ENCODE measurements at places on chromosomes 12 and 14.

DNA sequence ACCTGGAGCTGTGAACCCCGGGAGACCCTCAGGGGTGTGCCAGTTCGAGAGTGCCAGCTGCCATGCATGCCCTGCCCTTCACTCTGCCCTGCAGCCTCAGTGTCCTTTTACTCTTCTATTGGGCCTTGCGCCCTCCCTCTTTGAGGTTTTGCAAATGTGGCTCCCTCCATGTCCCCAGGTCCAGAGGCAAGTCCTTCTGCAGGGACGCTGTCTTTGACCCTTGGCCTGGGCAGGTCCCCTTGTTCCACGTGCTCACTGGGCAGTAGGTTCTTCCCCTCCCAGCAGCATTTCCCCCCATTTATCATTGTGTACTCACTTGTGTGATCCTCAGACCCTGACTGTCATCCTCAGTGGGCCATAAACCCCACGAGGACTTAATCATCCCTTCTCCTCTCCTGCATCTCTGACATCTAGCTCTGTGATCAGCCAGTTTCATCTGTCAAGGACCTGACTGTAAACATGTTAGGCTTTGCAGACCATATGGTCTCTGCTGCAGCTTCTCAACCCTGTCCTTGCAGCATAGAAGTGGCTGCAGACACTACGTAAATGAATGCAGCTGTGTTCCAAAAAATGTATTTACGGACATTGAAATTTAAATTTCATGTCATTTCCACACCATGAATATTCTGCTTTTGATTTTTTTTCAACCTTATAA, 36.6 kb downstream of the TSPAN9 start:
- no peak for DNase-seq

- no peak for DNase-seq
These were observed 3.2 kb upstream of the CLEC9A start for GRCh38 chr12:10027311-10027710.

DNA sequence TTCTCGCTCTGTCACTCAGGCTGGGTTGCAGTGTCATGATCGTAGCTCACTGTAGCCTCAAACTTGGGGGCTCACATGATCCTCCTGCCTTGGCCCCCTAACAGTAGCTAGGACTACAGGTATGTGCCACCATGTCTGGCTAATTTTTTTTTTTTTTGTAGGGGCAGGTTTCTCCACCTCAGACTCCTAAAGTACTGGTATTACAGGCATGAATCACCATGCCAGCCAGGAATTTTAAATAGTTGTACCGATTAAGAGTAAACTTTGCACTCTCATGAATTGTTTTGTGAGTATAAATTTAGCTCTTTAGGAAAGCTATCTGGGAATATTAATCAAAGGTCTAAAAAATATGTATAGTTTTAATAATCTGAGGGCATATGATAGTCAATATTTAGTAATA, 25.5 kb downstream of the YEATS4 start:
- no peak for DNase-seq

DNA sequence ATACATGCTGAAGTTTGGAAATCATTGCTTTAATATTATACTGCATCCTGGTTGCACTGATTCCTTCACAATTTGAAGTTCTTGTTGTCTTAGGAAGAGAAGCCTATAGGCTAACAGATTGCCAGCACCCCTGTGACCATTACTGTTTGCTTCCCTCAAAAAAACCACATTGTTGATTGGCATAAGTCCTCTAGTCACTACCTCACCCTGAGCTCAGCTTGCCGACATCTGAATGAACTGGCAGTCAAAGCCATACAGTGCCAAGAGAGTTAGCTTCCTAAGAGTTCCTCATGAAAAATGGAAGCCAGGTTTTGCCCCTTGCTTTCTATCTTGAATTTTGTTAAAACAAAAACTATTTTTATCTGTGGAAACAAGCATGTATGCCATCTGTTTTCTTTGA, 276.1 kb downstream of the SYT1 start:
- DNase-seq = no peak

GRCh38 chr14:86707071-86707470, 1177.1 kb downstream of the FLRT2 start:
- no peak for DNase-seq
